ENCODE measurements at places on chromosomes 12 and 14.

DNA sequence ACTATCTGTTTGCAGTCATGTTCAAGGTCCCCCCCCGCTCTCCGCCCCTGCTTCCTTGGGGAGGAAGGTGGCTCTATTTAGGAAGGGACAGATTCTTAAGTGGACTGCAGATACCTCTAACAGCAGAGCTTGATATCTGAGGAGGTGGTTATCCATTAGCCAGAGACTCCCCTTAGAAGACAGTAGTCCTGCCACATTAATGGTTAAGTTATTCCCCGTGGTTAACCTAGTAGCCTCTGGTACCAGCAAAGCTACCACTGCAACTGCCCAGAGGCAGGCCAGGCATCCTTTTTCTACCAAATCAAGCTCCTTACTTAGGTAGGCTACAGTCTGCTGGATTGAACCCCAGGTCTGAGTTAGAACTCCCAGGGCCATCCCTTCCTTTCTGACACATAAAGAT is 162.1 kb upstream of the AVPR1A start:
- DNase-seq, result no peak

- DNase-seq, result no peak
Measured at GRCh38 chr12:48712209-48712608, 4.3 kb downstream of the CCNT1 start.

DNA sequence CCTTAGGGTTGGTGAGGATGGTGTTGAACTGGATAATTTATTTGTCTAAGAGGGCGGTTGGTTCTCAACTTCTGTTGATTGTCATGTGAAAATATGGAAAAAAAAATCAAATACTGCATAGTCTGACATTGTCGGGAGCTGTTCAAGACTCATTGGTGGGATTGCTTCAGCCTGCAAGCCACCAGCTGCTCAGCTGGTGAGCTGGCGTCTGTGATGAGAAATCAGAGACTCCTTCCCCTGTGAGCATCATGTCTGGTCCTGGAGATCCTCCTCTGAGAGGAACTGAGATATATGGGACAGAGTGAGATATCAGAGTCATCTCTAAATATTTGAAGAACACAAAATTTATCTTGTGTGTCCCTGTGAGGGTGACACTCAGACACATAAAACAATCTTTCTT is 49.9 kb downstream of the TRIM9 start:
- no peak for DNase-seq

GRCh38 chr14:36931791-36932190 is 240.6 kb downstream of the SLC25A21 start:
- DNase-seq, result peak; percentile 57

- DNase-seq, result peak; percentile 55
Measured at GRCh38 chr12:108635201-108635996, 1.7 kb upstream of the SELPLG start.
